ENCODE measurements at places on chromosomes 2 and 18. TPM values are rescaled to one million over a fixed set of nuclear protein-coding genes. Genes with fewer than 3 reads are reported as not detected.

- no peak for DNase-seq
These were observed 57.6 kb upstream of the ZNF519 start for GRCh38 chr18:14189858-14190257.

DNA sequence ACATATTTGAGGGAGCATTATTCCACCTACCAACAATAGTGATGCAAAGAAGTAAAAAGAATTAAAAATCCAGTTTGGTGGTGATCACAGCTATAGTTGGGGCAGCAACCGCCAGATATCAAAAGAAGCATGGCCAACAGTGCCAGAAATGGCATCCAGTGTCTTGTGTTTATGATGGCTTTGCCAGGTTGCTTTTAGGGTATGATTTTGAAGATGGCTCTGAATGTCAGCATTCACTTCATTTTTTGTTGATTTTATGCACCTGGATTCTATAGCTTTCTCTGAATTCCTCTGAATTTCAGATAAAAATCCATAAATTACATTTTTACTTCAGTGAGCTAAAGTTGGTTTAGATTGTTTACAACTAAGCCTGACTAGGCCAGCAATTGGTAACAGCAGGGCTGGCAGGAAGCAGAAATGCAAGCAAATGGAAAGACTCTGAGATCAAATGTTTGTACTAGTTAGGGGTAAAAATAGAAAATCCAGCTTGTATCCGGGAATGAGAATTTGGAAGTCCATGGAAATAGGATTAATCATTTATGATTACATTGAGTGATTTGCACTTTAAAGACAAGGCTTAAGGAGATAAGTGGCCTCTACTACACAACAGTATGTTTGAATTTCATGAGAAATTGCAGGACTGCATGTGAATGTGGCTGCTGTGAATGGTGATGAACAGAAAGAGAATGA, 40.4 kb downstream of the COL3A1 start:
- DNase-seq = no peak

- DNase-seq = no peak
These were observed 501.7 kb upstream of the TCF4 start for GRCh38 chr18:56089612-56090258.

- DNase-seq = no peak
These were observed 134.0 kb downstream of the RAB3GAP1 start for GRCh38 chr2:135186054-135186453.

- DNase-seq = no peak
These were observed 61.5 kb upstream of the DOCK10 start for GRCh38 chr2:225103737-225104141.

Gene ZNF804A
- 0.05 TPM for polyA plus RNA-seq

Measured in right lung (tissue), 10 donors.